AG09309 (cell line): ENCODE measurements at places on chromosomes 3 and 15.
A peak's percentile ranks its signal among the peaks of the same experiment; 100 is the strongest.

GRCh38 chr15:35834216-35834830, 288.4 kb upstream of the DPH6 start:
- DNase-seq: no peak

- no peak for DNase-seq
Measured at GRCh38 chr15:78676424-78677110, 35.6 kb upstream of the CHRNB4 start.

DNA sequence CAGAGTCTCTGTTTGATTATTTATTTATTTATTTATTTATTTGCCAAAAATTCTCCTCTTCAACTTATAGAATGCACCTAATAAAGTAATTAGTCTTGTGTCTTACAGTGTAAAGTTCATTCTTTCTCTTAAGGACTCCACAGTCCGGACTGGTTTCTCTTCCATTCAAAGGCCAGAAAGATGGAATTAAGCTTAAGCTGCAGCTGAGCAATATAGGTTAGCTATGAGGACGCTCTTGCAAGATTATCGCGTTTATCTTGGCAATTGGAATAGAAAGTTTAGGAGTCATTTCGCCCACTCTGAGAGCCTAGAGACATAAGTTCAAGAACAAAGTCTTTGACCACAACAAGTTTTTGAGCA, 15.0 kb downstream of the TAGLN3 start:
- DNase-seq: no peak

DNA sequence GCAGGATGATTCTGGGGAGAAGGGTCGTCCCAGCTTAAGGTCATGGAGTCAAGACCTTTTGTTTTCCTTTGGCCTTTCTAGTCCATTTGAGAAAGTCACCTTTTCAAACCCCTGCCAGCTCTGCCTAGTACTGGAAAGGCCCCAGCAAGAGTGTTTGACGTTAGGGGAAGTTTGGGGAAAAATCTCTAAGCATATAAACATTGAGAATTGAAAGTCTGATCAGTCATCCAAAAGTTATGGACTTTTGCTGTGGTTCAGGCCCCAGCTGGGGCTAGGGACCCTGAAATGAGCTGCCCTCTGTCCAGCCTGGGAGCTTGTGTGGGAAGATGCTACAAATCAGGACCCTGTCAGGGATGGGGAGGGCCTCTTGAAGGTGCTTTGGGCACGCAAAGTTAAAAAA, 21.6 kb downstream of the SLC6A6 start:
- no peak for DNase-seq

GRCh38 chr3:197487911-197488391, 67.8 kb downstream of the BDH1 start:
- peak; percentile 83 for DNase-seq

DNA sequence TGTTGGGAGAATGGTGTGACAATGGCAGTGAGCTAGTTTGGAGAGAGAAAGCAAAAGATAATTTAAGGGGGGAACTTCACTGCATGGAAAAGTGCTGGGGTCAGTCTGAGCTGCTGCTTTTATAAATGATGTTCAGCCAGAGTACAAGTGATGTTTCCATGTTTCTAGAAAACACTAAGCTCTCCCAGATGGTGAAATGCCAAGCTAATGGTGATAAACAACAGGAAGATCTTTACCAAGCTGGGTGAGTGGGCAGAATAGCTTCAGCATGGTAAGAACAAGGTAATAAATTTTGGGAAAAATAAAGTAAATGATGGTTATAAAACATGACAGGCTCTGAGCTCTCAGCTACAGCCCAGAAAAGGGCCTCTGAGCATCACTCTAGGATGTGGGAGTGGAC, 29.4 kb downstream of the TNFAIP8L3 start:
- no peak for DNase-seq

- DNase-seq: no peak
Measured at GRCh38 chr3:38397320-38397719, 50.7 kb downstream of the XYLB start.

- no peak for DNase-seq
Measured at GRCh38 chr15:50786438-50786837, 20.9 kb upstream of the SPPL2A start.

GRCh38 chr3:55146216-55146615, 218.4 kb upstream of the LRTM1 start:
- no peak for DNase-seq

DNA sequence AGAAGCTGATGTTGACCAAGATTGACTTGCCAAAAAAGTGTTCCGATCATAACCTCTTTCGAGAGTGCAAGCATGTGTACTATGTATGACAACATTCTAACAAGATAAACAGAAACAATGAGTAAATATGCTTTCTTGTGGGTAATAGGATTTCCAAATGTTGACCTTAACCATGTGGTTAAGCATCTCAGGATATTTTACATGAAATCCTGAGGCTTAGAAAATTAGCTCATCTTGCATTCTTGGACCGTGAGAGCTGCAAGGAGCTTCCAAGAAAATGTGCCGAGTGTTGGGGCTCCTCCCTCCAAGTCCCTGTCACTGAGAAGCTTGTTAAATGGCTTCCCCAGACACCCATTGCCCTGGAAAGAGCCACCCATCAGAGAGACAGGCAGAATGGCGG, 50.1 kb downstream of the C3orf20 start:
- DNase-seq: peak; percentile 27

DNA sequence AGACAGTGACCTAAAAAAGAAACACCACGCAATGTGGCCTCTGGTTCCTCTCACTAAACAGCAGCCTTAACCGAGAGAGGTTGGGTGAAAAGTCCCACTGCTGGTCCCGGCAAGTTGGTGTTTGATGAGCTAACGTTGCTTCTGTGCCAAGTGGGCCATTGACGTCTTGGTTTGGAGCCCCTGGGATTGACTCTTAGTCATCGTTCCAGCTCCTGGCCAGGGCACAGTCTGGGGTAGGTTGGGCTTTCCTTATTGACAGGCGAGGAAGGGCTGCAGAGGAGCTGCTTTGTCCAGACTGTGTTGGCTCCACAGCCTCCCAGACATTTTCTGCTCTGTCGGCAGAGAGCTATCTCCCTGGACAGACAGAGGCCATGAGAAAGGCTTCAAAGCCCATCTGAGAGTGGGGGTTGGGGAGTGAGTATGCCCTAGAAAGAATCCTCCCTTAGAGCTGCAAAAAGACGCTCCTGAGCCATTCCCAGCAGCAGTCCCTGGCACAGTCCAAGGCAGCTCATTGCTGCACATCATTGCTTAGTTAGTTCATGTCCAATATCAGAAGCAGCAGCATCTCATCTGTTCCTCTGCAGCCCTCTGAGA, 28.6 kb upstream of the C3orf80 start:
- no peak for DNase-seq

GRCh38 chr3:45182915-45183871, 37.0 kb upstream of the CDCP1 start:
- no peak for DNase-seq

GRCh38 chr3:73452729-73453128, 172.0 kb downstream of the PDZRN3 start:
- DNase-seq: no peak

DNA sequence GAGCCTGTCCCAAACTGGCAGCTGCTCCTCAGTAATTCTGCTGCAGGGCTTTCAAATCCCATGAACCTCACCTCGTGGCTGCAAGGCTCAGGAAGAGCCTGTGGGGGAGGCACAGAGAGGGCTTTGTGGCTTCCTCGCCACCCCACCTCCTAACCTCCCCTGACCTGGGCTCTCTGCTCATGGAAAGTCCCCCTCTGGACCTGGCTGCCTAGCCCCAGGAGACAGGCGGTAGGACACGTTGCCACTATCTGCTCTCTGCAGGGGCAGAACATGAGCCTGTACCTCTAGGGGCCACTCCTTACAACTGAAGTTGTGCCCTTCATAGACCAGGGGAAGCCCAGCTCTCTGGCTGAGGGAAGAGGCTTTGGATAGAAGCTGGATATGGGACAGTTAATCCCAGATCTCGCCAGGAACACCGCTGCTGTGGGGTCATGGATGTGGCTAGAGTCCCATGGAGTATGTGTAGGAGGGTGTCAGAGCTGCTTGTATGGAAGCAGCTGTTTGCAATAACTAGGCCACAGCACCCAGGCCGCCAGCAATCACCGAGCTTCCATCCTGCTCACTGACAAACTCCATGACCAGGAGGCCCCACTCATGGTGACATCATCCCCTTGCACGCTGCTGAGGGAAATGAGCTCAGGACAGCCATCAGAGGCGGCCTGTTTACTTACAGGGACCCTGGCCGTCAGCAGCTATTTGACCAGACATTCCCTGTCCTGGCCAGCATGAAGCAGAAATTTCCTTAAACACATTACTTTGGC, 34.0 kb upstream of the CILP start:
- DNase-seq: peak; percentile 21

- no peak for DNase-seq
Measured at GRCh38 chr15:92100301-92100700, 246.8 kb downstream of the SLCO3A1 start.

- peak; percentile 25 for DNase-seq
Measured at GRCh38 chr3:111594205-111594604, 941 bp downstream of the ZBED2 start.

DNA sequence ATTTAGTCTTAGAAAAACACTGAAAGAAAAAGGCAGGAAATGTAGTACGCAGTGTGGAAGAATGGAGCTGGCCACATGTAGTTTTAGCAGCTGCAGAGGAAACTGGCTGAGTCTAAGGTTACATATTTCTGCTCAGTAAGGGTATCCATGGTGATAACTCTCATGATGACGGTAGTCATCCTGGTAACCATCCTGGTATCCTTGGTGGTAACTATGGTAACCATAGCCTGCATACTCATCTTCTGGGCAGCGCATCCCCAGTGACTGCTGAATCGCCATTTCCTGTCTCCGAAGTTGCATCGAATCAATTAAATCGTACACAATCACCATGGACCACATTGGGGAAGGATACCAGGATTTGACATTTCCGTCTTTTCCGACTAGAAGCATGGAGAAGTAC, 35.7 kb downstream of the CCDC80 start:
- peak; percentile 97 for DNase-seq

DNA sequence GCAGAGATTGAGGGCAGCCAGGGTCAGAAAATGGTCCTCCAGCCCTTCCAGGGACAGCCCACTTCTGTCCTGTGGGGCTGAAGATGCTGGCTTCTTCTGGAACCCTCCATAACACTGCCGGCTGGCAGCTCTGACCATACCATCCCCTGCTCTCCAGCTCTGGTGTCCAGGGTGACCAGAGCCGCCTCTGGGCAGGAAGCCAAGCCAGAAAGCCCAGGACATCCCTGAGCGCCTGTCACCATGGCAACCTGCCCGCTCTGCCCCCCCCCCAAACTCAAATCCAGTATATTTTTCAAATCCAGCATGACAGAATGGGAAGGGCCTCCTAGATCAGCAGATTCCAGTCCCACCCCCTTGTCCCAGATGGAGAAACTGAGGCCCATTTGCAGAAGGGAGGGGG, 420 bp upstream of the TMIE start:
- no peak for DNase-seq

DNA sequence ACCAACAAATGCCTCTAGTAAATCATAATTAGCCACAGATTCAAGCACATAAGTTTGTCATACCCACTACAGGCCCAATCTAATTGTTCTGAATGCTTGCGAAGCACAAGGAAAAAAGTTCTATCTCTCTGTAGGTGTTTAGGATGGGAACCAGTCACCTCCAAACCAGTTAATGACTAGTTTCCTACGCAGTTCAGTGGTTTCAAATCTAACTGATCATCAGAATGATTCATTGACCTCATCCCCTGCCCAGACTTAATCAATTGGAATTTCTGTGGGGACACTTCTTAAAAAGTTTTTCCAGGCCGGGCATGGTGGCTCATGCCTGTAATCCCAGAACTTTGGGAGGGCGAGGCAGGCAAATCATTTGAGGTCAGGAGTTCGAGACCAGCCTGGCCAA, 24.3 kb upstream of the MASP1 start:
- DNase-seq: no peak

DNA sequence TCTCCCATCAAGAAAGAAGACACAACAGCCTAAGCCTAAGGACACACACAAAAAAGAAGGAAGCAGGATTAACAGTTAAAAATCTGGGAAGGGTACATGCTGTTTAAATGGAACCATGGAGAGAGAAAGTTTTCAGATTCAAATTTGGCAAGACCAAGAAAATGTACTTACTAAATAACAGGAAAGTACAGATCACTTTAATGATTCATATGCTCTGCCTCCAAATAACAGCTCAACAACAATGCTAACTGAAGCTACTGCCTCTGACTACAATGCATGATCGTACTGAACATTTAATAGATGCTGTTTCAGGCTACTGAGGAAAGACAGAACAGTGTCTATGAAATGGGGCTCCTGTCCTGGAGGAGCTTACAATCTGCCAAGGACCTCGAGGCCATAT, 8.4 kb upstream of the NMB start:
- DNase-seq: no peak

DNA sequence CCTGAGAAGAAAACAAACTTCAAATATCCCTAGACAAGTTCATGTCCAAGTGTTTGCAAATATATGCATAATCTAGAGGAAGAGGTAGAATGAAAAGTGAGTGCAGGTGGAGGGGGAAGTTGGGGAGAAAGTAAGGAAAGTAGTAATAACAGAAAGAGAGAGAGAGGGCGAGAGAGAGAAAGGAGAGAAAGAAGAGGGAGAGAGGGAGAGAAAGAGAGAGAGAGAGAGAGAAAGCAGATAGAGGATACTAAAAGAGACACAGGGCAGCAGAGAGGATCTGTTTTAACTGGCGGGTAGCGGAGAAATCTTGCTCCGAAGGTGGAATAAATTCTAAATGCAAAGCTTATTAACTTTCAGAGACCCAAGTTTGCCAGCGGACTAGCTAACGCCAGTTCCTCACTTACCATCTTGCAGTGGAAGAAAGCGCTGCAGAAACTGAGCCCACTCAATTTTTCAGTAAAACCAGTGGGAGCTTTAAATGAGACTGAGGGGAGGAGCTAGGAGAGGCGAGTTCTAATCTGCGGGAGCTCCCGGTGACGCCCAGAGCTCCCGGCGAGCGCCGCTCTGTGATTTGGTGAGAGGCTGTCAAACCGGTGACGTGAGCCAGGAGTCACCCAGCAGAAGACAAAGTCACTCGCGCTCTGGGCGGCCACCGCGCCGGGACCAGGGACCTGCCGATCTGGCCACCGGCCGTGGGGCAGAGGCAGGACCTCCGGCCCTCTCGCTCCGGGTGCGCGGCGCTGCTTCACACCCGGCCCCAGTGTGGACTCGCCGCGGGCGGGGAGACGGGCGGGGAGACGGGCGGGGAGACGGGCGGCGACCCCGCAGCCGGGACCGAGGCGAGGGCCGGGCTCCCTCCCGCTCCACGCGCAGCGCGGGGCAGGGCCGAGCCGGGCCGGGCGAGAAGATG, at the start of gene GMNC:
GMNC (minus strand) TSS at position 486 of the 910 bp plus-strand sequence; CDS start at position 407, 79 bp downstream.
- DNase-seq: no peak

DNA sequence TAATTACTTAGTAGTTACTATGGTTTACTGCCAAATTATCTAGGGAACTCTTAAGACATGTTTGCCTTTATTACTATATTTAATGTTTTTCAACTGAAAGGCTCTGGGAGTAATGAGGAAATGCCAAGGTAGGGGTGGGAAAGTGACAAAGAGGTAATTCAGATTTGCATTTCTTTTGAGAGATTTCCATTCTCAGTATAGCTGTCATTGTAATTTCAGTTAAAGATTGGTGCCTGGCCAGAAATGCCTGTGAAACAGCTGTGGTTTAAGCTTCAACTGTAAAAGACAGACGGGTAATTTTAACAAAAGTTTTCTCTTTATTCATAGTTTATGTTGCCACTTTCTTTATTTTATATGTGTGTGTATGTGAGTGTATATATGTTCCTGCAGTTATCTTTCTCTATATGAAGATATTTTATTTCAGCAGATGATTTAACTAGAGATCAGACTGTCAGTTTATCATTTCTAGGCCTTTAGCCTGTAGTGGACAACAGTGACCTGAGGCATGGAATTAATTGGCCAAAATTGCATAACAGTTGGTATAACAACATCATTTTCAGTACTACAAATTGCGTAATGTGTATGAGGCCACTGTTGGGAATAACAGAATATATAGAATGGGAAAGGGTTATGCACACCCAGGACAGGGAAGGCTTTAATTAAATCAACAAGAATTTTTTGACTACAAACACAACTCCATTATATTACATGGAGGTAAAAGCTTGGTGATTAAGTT, 119.0 kb downstream of the BBX start:
- no peak for DNase-seq
